ENCODE measurements at places on chromosomes 7 and 10.

- DNase-seq, result no peak
Observed at GRCh38 chr10:119665901-119666708, 14.9 kb downstream of the BAG3 start.

- no peak for DNase-seq
Observed at GRCh38 chr10:26978519-26978918, 117.8 kb upstream of the ABI1 start.

GRCh38 chr7:11394438-11394837 lies 420.8 kb downstream of the PHF14 start:
- no peak for DNase-seq

DNA sequence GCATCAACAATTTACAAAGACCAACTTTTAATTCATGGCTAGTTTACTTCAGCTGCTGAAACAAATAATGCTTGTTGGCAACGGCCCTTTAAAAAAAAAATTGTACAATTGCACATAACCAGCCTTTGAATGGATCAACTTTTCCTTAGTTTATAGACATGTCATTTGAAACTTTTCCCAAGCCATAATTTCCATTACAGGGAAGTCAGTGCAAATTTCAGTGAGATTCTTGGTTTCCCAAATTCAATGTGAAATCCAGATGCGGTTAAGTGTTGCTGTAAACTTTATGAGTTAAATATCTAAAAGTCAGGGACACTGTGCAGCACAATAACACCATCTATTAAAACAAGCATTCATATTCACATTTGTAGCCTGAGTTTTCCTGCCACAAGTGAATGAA lies 182.2 kb downstream of the JAZF1 start:
- DNase-seq, result no peak

- DNase-seq, result no peak
Observed at GRCh38 chr10:100696477-100696901, 48.9 kb upstream of the PAX2 start.

GRCh38 chr7:96244244-96244991 lies 77.5 kb downstream of the SLC25A13 start:
- DNase-seq, result no peak

- no peak for DNase-seq
Observed at GRCh38 chr7:2520761-2521290, 1.3 kb downstream of the LFNG start.

- no peak for DNase-seq
Observed at GRCh38 chr7:23100697-23101096, 4.9 kb upstream of the KLHL7 start.

GRCh38 chr10:107814865-107815487 lies 650.5 kb upstream of the SORCS1 start:
- DNase-seq, result peak; percentile 5

GRCh38 chr7:70577078-70577477 lies 554.9 kb upstream of the GALNT17 start:
- DNase-seq, result no peak

DNA sequence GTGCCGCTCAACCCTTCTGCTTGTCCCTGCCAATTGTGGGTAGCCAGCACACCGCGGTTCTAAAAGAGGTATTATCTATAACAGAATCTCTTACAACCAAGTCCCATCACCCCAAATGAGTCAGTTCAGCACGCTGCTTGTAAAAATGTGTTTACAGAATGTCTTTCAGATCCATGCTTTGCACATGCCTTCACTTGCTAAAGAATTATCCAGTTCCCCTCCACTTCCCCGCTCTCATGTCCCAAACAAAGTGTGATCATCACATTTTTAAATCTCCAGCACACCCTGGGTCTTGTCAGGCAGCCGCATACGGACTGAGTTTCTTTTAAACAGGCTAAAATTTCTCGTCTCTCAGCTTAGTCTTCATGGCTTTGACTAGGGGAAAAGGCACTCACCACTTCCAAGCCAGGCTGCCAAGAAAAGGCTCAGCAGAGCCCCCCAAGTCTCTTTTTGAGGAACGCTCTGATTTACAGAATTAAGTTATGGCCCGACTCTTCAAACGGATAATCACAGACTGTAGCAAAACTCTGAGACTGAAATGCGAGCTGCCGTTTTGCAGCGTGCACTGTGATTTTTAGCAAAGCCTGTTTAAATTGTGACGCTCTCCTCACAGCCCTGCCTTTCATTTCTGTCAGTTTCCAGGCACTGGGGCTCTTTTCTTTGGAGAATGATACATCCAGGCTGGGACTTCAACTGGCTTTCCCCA lies 29.8 kb upstream of the FGFR2 start:
- no peak for DNase-seq

DNA sequence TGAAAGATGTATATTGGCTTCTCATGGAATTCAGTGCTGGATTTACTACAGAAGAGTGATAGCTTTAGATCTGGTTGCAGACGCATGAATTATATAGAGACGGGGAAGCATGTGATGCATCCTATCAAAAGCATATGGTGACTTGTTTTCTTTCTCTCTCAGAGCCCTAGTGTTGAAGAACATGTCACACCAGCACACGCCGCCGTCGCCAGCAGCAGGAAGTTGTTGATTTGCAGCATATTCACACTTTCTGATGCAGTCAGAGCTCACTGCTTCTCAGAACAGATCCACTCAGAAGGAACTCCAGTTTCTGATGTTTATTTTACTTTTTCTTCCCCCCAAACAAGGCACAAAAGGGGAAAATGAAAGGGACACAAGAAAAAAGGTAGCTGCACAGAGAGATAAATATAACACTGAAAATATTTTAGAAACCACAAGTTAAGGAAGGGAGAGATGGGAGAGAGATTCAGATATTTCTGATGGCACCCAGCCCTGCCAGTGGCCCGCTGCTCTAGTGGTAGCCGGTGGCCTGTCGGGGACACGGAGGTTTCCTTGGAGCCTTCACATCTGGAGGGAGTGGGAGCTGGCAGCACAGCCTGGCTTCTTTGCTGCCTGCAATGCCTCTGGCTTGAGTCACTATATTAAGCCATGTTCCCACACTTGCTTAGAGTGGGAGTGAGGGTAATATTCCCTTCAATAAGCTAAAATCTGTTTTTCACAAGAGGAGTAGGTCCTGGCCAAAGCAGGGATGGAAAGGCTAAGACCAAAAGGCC lies 123.2 kb downstream of the NRP1 start:
- DNase-seq, result no peak

- no peak for DNase-seq
Observed at GRCh38 chr7:77760809-77761453, 37.3 kb downstream of the TMEM60 start.

All from NCI-H1930 (cell line).